ENCODE measurements at places on chromosomes 13 and 19.

DNA sequence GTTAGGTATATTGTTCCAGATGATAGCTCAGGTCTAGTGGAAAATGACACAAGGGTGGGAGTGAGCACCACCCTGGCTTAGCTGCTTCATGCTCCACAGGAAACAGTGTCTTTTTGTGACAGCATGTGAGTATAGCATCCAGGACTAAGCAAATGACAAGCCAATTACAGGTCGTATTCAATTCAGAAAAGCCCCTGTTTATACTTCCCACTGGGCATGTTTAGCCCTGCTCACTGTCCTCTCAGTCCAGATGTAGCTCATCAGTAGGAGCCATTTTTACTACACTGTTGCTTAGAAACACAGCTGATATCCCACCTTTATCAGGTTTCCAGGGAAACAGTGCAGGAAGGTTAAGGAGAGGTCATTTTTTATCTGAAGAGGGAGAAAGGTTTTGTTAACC, 8.0 kb downstream of the ABHD13 start:
- no peak for DNase-seq

GRCh38 chr19:10872546-10873107, 1.3 kb downstream of the CARM1 start:
- DNase-seq: no peak

GRCh38 chr19:36420961-36421748, 2.7 kb upstream of the ZFP82 start:
- DNase-seq: no peak

DNA sequence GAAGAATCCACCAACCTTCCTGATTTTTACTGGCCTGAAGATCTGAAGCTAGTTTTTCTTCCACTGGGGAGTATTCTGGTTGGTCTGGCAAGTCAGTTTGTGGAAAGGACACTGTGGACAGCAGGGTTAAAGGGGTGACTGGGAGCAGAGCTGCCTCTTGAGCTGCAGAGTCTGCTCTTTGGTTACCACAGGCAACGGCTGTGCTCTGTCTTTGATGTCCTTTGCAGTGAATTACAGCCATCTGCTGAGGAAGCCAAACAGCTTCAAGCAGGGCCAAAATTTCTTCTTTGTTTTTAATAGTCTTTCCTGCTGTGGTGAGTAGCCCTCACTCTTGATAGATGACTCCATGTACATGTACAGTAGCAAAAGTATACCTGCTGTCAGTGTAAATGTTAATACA, 75.7 kb downstream of the ZNF100 start:
- no peak for DNase-seq

GRCh38 chr13:61913183-61913582, 497.5 kb upstream of the PCDH20 start:
- no peak for DNase-seq

GRCh38 chr13:49217962-49218492, 2.1 kb upstream of the MLNR start:
- DNase-seq: no peak

DNA sequence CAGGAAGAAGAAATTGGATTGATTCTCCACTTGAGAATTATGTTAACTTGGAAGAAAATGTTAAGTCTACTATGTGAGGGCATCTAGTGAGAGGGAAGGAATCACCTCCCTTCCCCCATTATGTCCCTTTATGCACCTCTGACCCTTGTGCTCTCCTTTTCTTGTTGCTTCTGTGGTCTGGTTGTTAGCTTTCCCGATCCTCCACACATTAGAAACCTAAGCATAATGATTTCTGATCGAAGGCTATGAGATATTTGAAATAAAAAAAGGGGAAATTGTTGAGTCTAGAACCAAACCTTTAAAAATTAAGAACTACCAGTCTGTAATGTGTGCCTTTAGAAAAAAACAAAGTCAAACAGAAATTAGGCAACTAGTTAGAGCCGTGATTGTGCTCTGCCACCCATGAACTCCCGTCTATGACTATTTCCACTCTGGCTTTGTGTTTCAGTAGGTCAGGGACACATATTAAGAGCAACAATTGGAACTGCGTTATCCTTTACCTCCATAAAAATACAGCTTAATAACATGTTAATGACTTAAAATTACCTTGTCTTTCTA, 463 bp upstream of the GPC6 start:
- no peak for DNase-seq

- DNase-seq: peak; percentile 32
Measured at GRCh38 chr13:40490086-40490758, 176.2 kb downstream of the FOXO1 start.

DNA sequence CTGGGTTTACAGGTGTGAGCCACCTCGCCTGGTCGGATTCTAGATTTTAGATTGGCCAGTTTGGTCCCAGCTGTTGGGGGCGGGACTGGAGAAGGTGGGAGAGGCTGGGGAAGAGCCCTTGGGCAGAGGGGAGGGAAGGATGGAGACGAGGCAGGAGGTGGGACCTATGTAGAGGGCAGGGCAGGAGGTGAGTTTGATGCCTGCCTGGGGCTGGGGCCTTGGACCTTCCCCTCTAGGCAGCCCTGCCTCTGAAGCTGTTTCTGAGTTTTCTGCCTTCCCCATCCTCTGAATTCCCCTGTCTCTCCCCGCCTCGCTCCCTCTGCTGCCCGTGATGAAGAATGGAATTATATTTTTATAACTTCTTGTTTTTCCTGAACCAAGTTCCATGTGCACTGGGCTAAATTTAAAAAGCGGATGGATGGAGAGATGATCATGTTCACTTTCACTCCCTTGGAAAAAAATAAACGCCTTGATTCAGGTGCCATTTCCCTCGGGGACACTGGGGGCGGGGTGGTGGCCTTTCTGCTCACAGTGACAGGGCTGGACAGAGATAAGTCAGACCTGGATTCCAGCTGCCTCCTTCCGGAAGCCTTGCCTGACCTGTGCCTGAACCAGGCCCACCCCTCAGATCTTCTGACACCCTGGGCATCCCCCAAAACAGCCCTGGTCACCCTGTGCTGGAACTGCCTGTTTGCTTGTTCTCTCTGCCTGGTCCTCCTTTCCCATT, 16.5 kb upstream of the TNFAIP8L1 start:
- no peak for DNase-seq

DNA sequence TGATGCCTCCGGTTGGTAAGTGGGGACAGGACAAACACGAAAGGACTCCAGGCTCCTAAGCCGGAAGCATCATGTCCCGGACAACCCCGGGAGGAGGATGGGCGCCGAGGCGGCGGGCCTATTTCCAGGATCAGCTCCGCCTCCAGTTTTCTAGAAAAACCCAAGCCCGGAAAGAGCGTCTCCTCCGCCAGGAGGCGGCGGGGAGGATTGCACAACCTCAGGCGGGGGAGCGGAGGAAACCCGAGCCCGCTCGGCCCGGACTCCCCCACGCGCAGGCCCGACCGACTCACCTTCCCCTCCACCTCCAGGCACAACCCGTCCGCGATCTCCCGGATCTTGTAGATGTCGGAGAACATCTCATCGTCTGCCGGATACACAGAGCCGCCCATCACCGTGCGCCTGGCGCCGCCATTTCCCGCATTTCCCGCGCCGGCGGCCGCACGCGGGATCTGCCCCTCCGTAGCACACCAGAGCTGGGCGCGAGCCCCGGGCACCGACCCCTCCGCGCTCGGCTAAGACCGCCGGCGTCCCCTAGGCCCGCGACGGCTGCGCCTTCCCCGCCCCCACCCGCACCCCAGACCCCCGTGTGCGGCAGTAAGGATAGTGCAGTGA, 455 bp downstream of the TPT1 start:
- peak; percentile 51 for DNase-seq

- DNase-seq: no peak
Measured at GRCh38 chr13:71578048-71578447, 289.0 kb downstream of the DACH1 start.

DNA sequence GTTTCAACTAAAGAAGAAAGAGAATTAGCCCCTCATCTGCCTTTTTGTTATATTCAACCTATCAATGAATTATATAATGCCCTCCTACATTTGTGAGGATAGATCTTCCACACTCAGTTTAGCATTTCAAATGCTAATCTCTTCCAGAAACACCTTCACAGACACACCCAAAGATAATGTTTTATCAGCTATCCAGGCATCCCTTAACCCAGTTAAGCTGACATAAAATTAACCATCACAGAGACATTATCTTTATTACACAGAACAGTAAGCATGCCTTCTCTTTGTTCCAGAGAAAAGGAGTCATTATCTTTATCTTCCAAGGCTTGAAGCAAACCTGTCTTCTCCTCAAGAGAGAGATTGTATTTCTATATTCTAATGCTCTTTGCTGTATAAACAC, 53.1 kb downstream of the PCDH20 start:
- DNase-seq: no peak

DNA sequence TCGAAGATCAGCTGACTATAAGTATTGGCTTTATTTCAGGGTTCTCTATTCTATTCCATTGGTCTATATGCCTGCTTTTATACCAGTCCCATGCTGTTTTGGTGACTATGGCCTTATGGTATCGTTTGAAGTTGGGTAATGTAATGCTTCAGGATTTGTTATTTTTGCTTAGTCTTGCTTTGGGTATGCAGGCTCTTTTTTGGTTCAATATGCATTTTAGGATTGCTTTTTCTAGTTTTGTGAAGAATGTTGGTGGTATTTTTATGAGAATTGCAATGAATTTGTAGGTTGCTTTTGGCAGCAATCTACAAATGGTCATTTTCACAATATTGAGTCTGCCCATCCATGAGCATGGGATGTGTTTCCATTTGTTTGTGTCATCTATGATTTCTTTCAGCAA, 951.9 kb upstream of the SLITRK1 start:
- no peak for DNase-seq

DNA sequence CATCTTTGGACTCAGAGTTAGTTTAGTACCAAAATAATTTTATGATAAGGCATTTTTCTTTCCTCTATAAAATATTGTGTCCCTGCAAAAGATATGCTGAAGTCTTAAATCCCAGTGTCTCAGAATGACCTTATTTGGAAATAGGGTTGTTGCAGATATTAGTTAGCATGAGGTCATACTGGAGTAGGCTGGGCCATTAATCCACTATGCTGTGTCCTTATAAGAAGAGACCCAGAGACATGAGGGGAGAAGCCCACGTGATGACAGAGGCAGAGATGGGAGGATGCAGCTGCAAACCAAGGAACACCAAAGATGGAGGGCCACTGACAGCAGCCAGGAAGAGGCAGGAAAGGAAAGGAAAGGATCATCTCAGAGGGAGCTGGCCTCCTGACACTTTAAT, 6.4 kb downstream of the POGLUT2 start:
- DNase-seq: no peak

DNA sequence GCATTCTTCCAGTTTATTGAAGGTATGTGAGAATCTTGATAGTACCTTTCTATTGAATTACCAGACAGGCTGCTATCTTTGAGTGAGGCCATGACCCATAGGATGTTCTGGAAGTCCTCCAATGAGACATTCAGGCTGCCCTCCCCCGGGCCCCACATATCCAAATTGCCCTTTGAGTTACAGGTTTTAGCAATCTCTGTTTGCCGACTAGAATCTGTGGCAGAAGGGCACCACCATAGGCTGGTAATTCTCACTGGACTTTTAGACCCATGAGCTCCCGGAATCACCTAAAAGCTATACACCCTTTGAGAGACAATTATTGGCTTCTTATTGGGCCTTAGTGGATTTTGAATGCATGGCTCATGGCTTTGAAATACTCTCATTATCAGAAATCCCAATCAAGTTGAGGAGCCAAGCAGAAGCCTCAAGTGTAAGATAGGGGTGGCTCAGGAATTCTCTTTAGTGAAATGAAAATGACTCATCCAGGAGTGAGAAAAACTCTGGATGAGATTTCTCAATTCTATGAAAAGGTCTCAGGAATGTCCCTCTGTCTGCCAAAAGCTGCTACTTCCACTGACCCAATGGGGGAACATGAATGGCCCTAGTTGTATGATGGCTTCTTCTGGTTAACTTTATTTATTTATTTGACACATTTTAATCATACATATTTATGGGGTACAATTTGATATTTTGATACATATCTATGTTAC, 172.1 kb upstream of the CSNK1A1L start:
- DNase-seq: no peak

GRCh38 chr13:99577934-99578917, 77.0 kb downstream of the TM9SF2 start:
- no peak for DNase-seq

GRCh38 chr13:22152751-22153150, 481.9 kb downstream of the FGF9 start:
- DNase-seq: no peak

- DNase-seq: no peak
Measured at GRCh38 chr13:112346899-112347229, 29.3 kb upstream of the SPACA7 start.

GRCh38 chr19:12117201-12117970, 22.8 kb downstream of the ZNF20 start:
- no peak for DNase-seq

DNA sequence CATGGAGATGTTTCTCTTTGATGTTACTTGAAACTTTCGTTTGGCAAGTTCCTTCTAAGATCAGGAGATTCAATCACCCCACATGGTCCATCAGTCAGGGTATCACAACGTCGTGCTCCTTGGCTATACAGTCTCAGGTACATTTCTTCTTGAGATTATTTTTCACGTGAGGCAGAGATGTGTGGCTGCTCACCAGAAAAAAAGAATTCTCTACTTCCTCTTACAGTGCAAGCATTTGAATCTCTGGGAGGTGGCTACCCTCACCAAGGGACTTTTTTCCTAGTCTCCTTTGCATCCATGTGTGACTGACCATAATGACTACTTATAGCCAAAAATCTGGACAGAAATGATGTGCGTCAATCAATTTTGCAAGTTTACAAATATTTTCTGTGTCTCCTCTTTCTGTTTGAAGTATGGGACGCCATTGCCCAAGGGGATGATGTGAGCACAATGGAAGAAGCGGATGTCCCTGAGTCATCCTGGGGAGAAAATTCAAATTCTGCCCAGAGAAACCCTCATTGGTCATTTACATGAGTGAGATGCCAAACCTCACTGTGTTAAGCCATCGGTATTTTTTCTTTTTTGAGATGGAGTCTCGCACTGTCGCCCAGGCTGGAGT, 8.6 kb upstream of the LAIR2 start:
- DNase-seq: no peak

GRCh38 chr19:48681127-48681470, 8.3 kb upstream of the NTN5 start:
- no peak for DNase-seq

GRCh38 chr13:49213997-49214916, 5.9 kb upstream of the MLNR start:
- DNase-seq: no peak

- DNase-seq: no peak
Measured at GRCh38 chr13:43006893-43007631, 15.0 kb upstream of the EPSTI1 start.

DNA sequence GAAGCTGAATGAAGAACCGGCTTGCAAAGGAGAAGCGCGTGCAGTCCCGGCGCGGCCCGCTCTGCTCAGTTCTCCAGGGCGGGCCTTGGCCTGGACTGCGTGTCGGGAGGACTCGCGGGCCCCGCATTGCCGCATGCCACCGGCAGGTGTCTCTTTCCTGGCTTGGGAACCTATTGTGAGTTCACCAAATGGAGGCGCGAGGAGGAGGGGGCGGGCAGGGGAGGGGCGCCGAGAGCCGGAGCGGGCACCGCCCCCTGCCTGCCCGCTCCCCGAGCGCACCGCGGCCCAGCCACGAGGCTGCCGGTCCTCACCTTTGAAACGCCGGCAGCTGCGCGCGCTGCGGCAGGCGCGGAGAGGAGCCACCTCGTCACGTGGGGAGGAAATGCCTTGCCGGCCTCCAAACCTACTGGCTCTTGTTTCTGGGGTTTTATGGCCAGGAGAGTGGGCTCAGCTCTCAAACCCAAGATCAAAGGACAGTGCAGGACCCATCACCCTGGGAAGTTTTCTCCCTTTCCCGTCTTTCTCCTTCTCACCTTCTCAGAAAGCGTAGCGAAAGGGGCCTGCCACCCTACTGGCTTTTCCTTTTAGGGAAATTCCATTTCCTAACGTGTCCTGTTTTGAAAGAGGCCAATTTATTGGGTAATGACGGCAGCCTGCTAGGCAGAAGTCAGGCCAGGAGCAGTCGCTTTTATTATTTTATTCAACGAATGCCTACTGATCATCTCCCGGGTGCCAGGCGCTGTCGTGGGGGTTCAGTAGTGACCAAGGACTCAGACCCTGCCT, 13.8 kb upstream of the UBE2L5 start:
- peak; percentile 85 for DNase-seq

Measured in stimulated activated CD4-positive, alpha-beta T cell treated with anti-CD3 and anti-CD28 coated beads, Interleukin-1b, Interleukin-23, amount 100 ng/mL, for 1 hour (primary cell).